Cardiac atrium fibroblast (primary cell): ENCODE measurements at places on chromosomes 2 and 18. TPM values are rescaled to one million over a fixed set of nuclear protein-coding genes. Genes with fewer than 3 reads are reported as not detected.

Gene TWIST2
- total RNA-seq = 42.2 and 57.0 TPM in 2 replicates

Gene TRPM8
- total RNA-seq = not detected in 2 replicates

Gene CLEC4F
- not detected in 2 replicates for total RNA-seq

Gene PDE11A
- not detected in 2 replicates for total RNA-seq

Gene COLEC11
- 25.6 and 47.5 TPM in 2 replicates for total RNA-seq

Gene CHRND
- total RNA-seq = not detected in 2 replicates

Gene AQP12B
- not detected in 2 replicates for total RNA-seq

Gene OR6B2
- not detected in 2 replicates for total RNA-seq

Gene ACTG2
- total RNA-seq = 0.18 TPM in 1 of 2 replicates, not detected in the other

Gene ALPI
- total RNA-seq = not detected in 2 replicates

Gene GALNT5
- 4.2 and 5.5 TPM in 2 replicates for total RNA-seq

Gene SFTPB
- not detected in 2 replicates for total RNA-seq

Gene CTAGE1
- 0.16 TPM in 1 of 2 replicates, not detected in the other for total RNA-seq

Gene UGT1A5
- total RNA-seq = not detected in 2 replicates

Gene GALR1
- total RNA-seq = not detected in 2 replicates

Gene KCNK3
- under 0.01 TPM in 1 of 2 replicates, not detected in the other for total RNA-seq

Gene IWS1
- 19.6 and 20.9 TPM in 2 replicates for total RNA-seq

Gene MC5R
- total RNA-seq = not detected in 2 replicates

Gene PSMD14
- total RNA-seq = 67.9 and 77.3 TPM in 2 replicates

Gene ABHD1
- not detected in 2 replicates for total RNA-seq

Gene TMEM37
- total RNA-seq = 2.9 and 7.6 TPM in 2 replicates

Gene LYG2
- total RNA-seq = not detected in 2 replicates

Gene COL5A2
- 771 and 891 TPM in 2 replicates for total RNA-seq

Gene ELOA2
- not detected in 2 replicates for total RNA-seq

Gene DTNB
- total RNA-seq = 3.4 and 5.4 TPM in 2 replicates

Gene MOCOS
- 1.1 and 2.3 TPM in 2 replicates for total RNA-seq

Gene SH2D6
- not detected in 2 replicates for total RNA-seq

Gene KCNJ13
- not detected in 2 replicates for total RNA-seq

Gene KCNG2
- 2.3 and 9.7 TPM in 2 replicates for total RNA-seq

Gene ABCB11
- total RNA-seq = under 0.01 and 0.65 TPM in 2 replicates

Gene NDC80
- 5.2 and 9.1 TPM in 2 replicates for total RNA-seq

Gene ACMSD
- not detected in 2 replicates for total RNA-seq

Gene PID1
- 20.6 and 86.2 TPM in 2 replicates for total RNA-seq

Gene MFSD2B
- total RNA-seq = 0.32 TPM in 1 of 2 replicates, not detected in the other

Gene CFC1
- total RNA-seq = not detected in 2 replicates

Gene ANKRD29
- total RNA-seq = 0.65 and 0.90 TPM in 2 replicates

Gene OTOS
- total RNA-seq = not detected in 2 replicates

Gene CDH2
- 23.8 and 47.6 TPM in 2 replicates for total RNA-seq

Gene ALK
- total RNA-seq = not detected in 2 replicates

Gene C1QL2
- not detected in 2 replicates for total RNA-seq

Gene LONRF2
- under 0.01 TPM in 1 of 2 replicates, not detected in the other for total RNA-seq

Gene SMCHD1
- total RNA-seq = 35.6 and 49.7 TPM in 2 replicates

Gene KCNIP3
- total RNA-seq = 4.4 and 10.3 TPM in 2 replicates

Gene ANO7
- total RNA-seq = 1.6 and 2.0 TPM in 2 replicates

Gene MPV17
- total RNA-seq = 69.1 and 102 TPM in 2 replicates

Gene CD8B2
- not detected in 2 replicates for total RNA-seq

Gene BUB1
- total RNA-seq = 5.8 and 11.2 TPM in 2 replicates
